ENCODE measurements at places on chromosomes 7 and 10.

- DNase-seq: no peak
These were observed 154.8 kb downstream of the CCDC3 start for GRCh38 chr10:12846718-12847117.

DNA sequence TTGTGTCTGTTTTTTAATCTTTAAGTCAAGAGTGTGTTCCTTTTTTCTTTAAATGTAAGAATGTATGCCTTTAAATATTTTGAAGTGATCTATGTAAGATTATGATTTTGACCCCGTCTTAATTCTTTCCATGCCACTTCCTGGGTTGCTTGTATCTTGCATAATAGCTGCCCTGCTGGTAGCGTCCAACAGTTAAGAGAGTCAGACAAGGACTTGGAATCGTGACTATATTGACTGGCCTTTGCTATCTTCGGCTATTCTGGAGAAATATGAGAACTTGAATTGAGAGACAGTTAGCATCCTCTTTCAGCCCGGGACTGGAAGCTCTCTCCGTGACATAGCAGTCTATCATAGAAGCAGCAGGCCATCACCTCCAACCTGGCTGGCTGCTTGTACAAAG is 13.0 kb downstream of the NRP1 start:
- DNase-seq: no peak

- DNase-seq: no peak
These were observed 25.8 kb upstream of the PCGF5 start for GRCh38 chr10:91194497-91195179.

DNA sequence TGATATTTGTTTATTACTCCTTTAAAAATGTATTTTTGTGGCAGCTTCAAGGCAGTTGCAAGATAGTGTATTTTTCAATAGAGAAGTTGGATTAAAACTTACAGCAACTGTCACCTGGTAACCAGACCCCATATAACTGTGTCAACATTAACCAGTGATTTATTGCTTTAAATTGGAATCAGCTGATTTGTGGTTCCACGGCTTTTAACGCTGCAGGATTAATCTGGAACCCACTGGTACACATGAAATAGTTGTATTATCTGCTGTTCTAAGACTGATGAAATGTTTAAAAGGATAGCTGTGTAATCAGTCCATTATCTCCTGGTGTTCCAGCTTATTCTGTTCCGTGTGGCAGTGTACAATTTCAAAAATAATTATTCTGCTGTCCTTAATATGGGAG is 180.2 kb downstream of the CELF2 start:
- no peak for DNase-seq

GRCh38 chr7:145732521-145732920 is 384.1 kb upstream of the CNTNAP2 start:
- no peak for DNase-seq

- no peak for DNase-seq
These were observed 11.2 kb downstream of the MIOS start for GRCh38 chr7:7577888-7578287.

All from neuronal stem cell (in vitro differentiated cells).